ENCODE measurements at places on chromosomes 7 and 10. TPM values are rescaled to one million over a fixed set of nuclear protein-coding genes. Genes with fewer than 3 reads are reported as not detected.

The CPED1 gene
- total RNA-seq = not detected

DNA sequence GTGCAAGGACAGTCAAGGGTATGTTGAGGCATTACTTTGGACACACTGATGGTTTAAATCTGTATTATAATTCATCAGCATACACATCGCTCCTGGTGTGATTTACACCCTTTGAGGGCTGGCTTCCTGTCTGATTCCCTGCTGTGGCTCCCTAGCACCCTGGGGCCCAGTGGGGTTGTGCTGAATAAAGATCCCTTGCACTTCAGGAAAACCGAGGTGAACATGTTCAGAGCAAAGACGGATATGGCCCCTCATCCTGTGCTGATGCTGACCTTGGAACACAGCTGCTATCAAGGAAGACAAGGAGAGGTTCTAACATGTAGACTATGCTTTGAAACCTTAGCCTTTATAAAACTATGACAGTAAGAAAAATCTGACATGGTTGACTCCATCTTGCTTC lies 84.6 kb upstream of the UNC5B start:
- DNase-seq = no peak

- DNase-seq = no peak
Observed at GRCh38 chr10:121070275-121071070, 219.3 kb downstream of the WDR11 start.

DNA sequence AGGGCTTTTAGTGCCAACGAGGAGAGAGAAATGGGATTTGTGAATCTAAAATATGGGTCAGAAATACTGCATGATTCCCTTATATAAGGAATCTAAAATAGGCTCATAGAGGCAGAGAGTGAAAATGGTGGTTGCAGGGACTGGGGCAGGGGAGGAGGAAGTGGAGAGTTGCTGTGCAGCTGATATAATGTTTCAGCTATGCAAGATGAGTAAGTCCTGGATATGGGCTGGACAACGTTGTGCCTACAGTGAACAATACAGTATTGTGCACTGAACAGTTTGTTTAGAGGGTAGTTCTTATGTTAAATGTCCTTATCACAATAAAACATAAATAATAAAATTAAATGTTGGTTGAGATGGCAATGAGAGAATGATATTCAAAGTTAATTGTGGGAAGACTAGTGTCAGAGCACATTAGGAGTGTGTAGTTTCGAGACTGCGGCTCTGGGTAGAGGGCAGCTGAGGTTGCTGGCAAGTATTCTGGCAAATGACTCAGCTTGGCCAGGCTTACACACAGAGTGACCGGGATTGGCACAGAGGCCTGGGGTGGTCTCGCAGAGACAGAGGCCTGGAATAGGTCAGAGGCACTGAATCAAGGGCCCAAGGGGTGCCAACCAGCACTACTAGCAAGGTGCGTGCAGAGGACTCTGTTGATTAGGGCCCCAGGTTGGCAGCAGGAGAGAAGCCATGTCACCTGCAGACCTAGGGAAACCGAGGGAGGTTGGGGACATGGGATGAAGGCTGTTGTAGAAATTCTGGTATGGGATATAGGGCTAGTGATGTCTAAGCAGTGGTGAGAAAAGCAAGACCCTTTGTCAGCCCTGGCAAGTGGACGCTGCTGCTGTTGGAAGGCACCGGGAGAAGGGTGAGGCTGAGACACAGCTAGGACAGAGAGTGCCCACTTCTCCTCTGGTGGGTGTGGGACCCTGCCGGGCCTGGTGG lies 2.8 kb upstream of the DEPP1 start:
- DNase-seq = no peak

GRCh38 chr7:108299251-108299973 lies 156.8 kb downstream of the NRCAM start:
- no peak for DNase-seq

- peak; percentile 4 for DNase-seq
Observed at GRCh38 chr10:129764901-129765663, 199.0 kb downstream of the EBF3 start.

- no peak for DNase-seq
Observed at GRCh38 chr7:74379938-74380337, 73.8 kb upstream of the GTF2IRD1 start.

DNA sequence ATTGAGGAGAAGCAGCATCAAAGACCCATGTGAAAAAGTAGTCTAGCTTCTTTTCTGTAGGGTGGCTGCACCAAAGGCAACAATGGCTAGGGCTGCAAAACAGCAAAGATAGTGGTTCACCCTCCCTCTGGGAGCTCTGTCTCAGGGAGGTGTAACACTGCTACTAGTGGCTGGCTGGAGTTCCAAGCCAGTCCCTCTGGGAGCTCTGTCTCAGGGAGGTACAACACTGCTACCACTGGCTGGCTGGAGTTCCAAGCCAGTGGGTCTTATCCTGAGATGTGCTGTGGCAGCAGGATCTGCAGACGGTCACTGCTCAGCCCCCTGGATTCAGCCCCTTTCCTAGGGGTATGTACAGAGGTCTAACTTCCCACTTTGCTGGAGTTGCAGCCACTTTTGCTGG lies 37.9 kb upstream of the TMEM140 start:
- no peak for DNase-seq

GRCh38 chr10:124122211-124122610 lies 28.8 kb upstream of the CHST15 start:
- DNase-seq = no peak

- DNase-seq = no peak
Observed at GRCh38 chr7:128831994-128832879, 2.0 kb downstream of the FLNC start.

GRCh38 chr7:11743548-11743947 lies 88.5 kb downstream of the THSD7A start:
- DNase-seq = no peak

The RFC2 gene
- 80.8 TPM for total RNA-seq

The MINDY4 gene
- total RNA-seq = 1.6 TPM

- DNase-seq = no peak
Observed at GRCh38 chr10:104333728-104334373, 4.4 kb downstream of the ITPRIP start.

The MYPN gene
- total RNA-seq = 0.05 TPM

DNA sequence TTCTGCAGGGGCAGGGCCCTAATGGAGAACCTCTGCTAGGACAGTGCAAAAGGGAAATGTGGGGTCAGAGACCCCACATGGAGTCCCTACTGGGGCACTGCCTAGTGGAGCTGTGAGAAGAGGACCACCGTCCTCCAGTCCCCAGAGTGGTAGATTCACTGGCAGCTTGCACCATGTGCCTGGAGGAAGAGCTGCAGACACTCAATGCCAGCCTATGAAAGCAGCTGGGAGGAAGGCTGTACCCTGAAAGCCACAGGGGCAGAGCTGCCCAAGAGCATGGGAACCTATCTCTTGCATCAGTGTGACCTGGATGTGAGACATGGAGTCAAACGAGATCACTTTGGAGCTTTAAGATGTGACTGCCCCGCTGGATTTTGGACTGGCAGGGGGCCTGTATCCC lies 20.3 kb upstream of the GNAT3 start:
- no peak for DNase-seq

The UCN3 gene
- total RNA-seq = not detected

- no peak for DNase-seq
Observed at GRCh38 chr10:124092860-124093773, at the start of gene CHST15. TSS of gene CHST15 (minus strand) at chr10:124093598. CDS start at chr10:124046212, 47,386 bp downstream.

DNA sequence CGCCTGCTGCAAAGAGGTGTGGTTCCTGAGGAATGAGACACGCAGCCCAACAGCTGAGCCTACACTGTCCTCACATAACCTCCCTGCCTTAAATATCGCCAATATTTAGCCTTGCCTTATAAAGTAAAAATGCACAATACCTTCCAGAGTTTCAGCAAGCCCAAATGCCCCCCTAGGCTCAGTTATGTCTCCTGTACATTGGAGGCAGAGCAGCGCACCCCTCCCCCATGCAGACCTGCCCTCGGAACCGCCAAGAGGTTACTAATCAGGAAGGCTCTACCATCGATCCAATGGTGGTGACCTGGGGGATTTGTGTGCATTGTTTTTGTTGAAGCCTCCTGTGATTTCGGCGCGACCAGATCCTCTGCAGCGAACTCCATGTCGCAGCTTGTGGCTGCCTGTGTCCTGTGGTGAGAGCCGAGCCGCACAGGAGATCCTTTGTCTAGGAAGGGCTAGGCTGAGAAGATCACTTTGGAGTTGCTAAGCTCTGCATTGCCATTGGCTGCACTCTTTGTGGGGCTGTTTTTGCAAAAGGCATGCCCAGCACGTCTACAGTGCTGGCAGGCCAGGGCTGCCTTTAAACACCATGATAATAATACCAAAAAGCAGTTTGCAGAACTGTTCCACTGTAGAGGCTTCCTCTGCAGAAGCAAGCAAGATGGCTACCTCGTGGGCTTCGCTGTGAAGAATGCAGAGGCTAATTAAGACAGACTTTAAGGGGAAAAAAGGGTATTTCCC lies 40.1 kb downstream of the TET1 start:
- DNase-seq = peak; percentile 65

The ZFAND2A gene
- 24.1 TPM for total RNA-seq

The MOGAT3 gene
- not detected for total RNA-seq

DNA sequence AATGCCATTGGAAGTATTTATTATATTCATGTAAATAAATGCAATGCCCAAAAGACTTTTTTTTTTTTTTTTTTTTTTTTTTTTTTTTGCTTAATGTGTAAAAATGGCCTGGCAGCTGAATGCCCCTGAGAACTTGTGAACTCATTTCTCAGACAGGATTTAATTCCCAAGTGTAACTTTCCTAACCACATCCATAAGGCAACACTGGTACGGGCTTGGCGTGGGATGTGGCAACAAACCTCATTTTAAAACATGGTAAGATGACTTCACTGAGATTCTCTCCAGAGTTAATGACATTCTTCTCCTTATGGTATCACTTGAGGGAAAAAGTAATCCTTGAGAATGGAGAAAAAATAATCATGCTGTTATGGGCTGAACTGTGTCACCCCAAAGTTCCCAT lies 150.4 kb downstream of the DGKI start:
- no peak for DNase-seq

DNA sequence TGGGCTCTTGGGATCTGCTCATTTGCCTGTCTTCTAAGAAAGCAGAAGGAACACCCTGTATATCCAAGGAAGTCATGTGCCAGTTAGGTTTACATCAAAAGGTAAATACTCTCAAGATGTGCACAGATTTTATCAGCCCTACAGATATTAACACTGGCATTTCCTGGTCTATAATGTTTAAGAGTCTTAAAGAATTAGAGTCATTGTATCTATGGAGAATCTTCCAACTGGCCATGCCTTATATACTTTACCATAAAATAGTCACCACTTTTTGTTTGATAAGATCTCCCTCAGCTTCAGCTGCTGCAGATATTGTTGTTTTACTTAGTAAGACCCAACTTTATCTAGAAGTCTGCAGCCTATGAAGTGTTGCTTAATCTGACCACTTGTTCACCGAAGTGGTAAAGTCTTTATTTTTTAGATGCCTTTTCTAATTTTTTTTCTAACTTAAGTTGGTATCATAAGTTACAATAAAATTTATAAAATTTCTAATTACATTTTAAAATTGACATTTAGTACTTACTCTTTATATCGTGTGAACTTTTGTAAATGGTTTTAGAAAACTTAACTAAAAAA lies 58.5 kb downstream of the CPED1 start:
- no peak for DNase-seq

DNA sequence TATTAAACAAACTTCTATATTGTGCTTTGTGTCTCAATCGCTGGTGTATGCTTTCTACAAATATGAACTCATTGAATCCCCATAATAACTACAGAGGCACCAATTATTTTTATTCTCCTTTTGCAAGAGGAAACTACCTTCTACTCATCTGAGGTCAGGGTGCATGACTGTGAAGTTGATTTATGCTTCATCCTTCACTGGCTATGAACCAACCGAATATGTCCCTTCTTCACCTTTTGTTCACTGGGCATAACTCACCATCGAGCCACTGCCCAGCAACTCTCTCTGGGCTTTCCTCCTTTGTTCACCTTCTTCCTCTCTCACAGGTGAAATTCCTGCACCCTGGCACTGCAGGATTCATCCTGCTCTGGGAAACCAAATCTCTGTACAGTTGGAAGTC lies 61.3 kb upstream of the PFKP start:
- no peak for DNase-seq

- no peak for DNase-seq
Observed at GRCh38 chr10:111504376-111504775, 427.5 kb downstream of the ADRA2A start.

DNA sequence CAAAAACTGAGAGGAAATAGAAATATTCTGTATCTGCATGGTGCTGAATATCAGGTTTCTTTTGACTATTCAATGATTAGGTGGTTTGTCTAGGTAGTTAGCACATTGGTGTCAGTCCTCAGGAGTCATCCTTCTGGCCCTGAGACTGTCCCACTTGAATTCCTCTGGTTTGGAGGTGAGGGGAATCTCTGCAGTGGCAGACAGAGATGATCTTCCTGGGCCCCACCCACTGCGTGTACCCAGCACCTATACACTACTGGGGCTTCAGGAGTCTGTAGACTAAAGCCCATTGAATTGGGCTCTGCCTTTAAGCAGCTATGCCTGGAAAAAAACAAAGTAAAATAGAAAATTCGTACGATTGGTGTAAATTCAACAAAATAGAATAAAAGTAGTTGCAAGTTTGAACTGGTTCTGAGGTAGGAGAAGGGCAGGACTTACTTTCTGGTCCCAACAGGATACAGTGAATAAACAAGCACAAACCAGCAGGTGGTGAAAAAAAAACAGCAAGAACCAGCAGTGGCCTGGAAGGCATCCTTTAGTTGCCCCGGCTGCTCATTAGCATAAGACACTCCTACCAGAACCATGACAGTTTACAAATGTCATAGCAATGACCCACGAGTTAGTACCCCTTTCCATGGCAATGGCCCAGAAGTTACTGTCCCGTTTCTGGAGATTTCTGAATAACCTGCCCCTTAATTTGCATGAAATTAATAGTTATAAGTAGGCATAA lies 1.7 kb downstream of the LIPM start:
- no peak for DNase-seq

The PALD1 gene
- total RNA-seq = 0.48 TPM

The BHLHA15 gene
- total RNA-seq = not detected

DNA sequence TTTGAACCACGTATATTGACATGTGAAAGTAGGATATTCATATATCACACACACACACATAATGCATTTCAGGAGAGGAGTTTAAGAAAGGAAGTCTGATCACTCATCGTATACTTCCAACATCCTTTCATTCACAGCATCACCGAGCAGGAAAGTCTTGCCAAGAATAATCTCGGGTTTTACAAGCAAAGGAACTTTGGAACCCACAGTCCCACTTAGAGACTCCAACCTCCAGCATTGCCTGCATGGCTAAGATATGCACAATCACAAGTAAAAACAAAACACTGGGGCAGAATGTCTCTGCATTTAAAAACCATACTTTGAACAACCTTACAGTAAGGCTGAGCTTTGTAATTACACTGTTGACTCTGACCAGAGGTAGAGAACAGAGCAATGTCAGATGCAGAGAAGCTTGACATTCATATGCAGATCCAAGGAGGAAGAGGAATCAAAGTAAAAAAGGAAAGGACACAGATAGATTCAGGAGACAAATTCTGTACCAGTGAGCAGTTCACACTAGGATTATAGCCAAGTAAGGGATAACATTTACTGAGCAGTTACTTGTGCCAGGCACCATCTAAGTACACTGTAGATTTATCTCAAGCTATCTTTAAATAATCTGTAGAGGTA lies 14.8 kb downstream of the THSD7A start:
- DNase-seq = no peak

The SFRP5 gene
- total RNA-seq = not detected

- DNase-seq = no peak
Observed at GRCh38 chr7:82078807-82079206, 309.0 kb upstream of the HGF start.

All from activated CD4-positive, alpha-beta memory T cell treated with anti-CD3 and anti-CD28 coated beads for 36 hours (primary cell).